ENCODE measurements at places on chromosomes 16 and 17. TPM values are rescaled to one million over a fixed set of nuclear protein-coding genes. Genes with fewer than 3 reads are reported as not detected.

DNA sequence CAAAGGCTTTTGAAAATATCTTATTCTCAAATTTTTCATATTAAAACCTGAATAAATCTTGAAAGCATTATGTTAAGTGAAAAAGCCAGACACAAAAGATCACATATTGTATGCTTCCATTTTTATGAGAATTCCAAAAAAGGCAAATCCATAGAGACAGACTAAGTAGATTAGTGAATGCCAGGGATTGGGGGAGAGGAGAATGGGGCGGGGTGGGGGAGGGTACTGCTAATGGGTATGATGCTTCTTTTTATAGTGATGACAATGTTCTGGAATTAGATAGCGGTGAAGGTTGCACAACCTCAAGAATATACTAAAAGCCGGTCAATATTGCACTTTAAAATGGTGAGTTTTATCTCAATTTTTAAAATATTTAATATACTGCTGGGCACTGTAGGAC, 44.0 kb downstream of the XPO6 start:
- no peak for DNase-seq

- no peak for DNase-seq
These were observed 589.8 kb upstream of the CDH5 start for GRCh38 chr16:65776639-65777183.

SLC52A1 gene
- total RNA-seq, result not detected

- peak; percentile 70 for DNase-seq
These were observed 20.4 kb upstream of the YPEL2 start for GRCh38 chr17:59311051-59311468.

KRT15 gene
- total RNA-seq, result 3.9 TPM

HASPIN gene
- 16.2 TPM for total RNA-seq

DNA sequence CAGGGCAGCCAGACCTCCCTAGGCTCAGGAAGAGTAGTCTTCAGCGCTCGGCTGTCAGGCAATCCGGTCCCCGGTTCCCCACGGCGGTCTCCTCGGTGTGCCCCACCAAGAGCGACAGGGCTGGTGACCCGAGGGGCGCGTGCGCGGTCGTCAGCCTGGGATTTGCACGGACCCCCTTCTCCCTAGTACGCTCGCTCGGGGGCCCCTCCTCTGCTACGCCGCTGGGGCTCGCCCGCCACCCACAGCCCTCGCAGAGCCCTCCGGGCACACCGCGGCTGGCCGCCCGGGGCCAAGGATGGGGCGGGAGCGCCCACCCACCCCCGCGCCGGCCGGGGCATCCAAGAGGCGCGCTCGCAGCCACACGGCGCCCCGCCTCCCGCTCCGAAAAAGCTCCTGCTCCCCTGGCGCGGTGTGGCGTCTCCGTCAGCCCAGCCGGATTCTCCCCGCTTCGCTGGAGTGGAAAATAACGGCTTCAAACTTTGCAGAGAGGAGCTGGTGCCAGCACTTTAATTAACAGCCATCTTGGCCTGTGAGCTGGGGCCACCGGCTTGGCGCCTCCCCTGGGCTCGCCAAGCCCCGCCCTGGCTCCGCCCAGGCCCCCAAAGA, 2.1 kb upstream of the C1QL1 start:
- DNase-seq, result no peak

GRCh38 chr17:38352245-38353085, 821 bp downstream of the SOCS7 start:
- peak; percentile 35 for DNase-seq

Data from SJSA1 (cell line).